ENCODE measurements at places on chromosomes 12 and 14. TPM values are rescaled to one million over a fixed set of nuclear protein-coding genes. Genes with fewer than 3 reads are reported as not detected.

- peak; percentile 42 for DNase-seq
Observed at GRCh38 chr12:45292486-45293195, 76.7 kb downstream of the ANO6 start.

GRCh38 chr12:79983492-79983891 lies 48.6 kb upstream of the PPP1R12A start:
- DNase-seq: peak; percentile 26

GRCh38 chr12:56128670-56129205 lies 671 bp downstream of the ESYT1 start:
- DNase-seq: peak; percentile 26

Gene SLC17A8
- total RNA-seq: not detected

DNA sequence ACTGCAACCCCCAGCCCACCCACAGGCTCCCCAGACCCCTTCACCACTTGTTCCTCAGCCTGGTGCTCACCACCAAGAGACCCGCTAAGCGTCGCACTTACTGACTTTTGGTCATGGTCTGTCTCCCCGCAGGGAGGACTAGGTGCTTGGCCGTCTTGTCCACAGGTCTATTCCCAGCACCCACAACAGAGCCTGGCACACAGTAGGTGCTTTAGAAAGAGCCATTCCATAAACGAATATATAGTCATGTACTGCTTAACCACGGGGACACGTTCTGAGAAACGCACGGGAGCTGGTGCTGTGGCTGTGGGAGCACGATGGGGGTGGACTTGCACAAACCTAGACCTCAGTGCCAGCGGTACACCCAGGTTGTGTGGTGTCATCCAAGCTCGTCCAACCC lies 34.0 kb downstream of the NCOR2 start:
- no peak for DNase-seq

Gene PTCSC3
- total RNA-seq: not detected

GRCh38 chr14:52922656-52923055 lies 28.2 kb downstream of the FERMT2 start:
- peak; percentile 71 for DNase-seq

Data from fibroblast of villous mesenchyme (primary cell).